Suppressor macrophage treated with lipopolysaccharide for 4 hours (primary cell): ENCODE measurements at places on chromosomes 3 and 15.
A peak's percentile ranks its signal among the peaks of the same experiment; 100 is the strongest.

GRCh38 chr3:140416666-140417065, 261.2 kb upstream of the TRIM42 start:
- DNase-seq = no peak

DNA sequence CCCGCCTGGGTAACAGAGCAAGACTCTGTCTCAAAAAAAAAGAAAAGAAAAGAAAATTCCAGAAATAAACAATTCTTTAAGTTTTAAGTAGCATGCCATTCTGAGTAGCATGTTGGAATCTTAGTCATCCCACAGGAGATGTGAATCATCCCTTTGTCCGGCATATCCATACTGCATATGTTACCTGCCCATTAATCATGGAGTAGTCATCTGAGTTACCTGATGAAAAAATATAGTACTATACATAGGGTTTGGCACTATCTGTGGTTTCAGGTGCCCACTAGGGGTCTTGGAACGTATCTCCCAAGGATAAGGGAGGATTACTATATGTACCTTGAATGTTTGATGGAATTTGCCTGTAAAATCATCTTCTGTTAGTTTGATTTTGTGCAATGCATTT, 6.3 kb upstream of the CCR4 start:
- no peak for DNase-seq

GRCh38 chr3:24529210-24529609, 34.6 kb upstream of the THRB start:
- no peak for DNase-seq

DNA sequence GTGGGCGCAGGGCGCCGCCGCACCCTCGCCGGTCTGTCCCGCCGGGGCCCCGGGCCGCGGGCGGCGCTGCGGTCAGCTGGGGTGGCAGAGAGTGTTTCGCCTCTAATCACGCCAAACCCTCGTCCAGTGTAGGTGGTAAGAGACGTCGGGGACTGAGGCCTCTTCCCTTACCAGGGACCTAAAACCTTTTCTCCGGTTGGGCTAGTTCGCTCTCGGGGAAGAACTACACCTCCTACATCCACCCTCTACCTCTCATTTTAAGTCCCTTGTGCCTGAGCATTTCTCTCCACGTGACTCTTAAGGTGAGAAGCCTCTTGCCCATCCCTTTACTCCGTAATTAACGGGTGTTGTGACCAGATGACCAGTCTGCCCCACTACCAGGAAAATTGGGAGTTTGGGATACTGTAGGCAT, 520 bp downstream of the TMEM42 start:
- no peak for DNase-seq

DNA sequence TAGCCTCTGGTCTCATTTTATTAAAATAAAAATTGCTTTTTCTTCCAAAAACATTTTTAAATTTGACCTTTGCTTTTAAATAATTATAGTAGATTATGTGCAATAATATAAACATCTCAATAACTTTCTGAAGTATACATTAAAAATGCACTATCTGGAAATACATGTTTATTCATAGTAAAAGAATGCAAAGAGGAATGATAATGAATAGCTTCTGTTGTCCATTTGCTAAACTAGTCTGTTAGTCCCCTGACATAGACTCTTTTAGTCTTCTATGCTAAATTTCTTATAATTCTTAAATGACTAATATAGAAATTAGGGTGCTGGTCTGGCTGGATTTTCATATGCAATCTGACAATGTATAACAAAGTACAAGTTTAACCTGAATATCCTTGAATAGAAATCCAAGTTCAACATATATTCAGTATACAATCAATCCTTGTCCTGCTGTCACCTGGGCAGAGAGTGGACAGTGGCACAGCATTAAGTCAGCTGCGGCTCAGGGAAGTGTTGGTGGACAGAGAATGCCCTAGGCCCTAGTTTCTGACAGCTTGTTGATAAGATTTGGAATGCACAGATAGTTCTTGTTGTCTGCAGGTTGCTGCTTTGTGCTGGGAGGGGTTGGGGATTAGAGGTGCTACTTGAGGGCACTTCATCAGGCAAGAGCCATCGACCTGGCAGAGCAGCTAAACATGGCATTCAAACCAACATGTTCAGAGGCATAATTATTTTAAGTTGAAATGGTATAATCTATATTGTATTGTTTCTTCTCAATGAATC, 161.7 kb downstream of the MBNL1 start:
- no peak for DNase-seq

DNA sequence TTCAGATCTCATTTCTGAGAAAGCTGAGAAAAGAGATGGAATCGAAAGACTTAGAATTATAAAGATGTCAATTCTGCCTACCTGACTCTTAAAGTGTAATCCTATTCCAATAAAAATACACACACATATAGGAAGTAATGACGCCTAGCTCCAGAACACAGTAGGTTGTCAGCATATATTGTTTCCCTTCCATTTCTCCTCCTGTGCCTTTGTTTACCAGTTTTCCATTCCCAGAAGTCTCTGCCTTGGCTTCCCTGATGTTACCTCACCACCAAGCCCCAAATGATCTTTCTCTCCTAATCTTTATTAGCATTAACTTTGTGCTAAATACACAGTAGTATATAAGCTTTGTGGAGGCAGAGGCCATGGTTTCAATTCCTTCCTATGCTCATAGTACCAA, 40.0 kb downstream of the TM4SF4 start:
- DNase-seq = no peak

GRCh38 chr3:141412087-141412935, 44.0 kb downstream of the ZBTB38 start:
- DNase-seq = peak; percentile 75
